ENCODE measurements at places on chromosomes 6 and 20.

GRCh38 chr20:4666001-4666479 is 55.7 kb upstream of the PRND start:
- DNase-seq: no peak

DNA sequence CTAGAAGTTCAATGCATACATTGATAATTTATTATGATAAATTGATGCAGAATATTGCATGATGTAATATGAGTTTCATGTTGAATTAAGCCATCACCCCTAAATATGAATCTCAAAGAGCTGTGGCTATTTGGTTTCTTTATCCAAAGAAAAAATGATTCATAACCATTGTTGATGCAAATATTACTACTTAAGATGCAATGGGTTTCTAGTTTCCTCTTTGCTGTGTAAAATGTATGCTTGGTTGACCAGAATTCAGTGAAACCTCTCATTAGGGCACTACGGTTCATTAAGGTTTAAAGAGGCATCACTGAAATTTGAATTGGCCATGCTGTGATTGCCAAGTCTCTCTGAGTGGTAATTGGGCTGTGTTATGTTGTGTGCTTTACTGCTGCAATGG is 492.5 kb upstream of the FLRT3 start:
- no peak for DNase-seq

- DNase-seq: no peak
Measured at GRCh38 chr6:142240179-142240578, 61.6 kb upstream of the ADGRG6 start.

GRCh38 chr6:82361631-82362030 is 2.0 kb upstream of the TPBG start:
- no peak for DNase-seq

DNA sequence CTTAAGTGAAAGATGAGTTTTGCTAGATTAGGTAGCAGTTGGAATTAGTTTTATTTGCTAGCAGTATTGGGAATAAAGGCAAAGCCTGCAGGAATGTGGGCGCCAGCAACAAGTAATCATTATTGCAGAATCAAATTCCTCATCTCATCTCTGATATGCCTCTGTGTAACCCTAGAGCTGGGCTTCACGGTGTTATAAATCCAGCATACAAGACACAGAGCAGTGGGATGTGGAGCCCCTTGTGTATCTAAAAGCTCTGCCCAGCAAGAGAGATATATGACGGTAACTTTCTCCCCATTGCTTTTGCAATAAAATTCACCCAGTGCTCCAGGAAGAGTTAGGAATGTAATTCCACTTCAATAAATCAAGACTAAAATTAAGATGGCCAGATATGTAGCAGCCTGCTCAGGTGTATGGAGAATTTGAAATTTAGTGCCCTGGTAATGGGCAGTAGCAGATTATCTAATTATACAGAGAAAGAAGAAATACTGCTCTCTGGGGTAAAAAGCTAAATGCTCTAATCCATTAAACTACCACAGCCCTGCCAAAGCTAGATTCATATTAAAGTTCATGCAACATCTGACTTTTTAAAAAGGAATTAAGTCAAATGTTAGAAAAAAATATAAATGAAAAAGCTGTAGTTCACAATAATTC is 5.6 kb upstream of the BLOC1S5 start:
- DNase-seq: no peak

- DNase-seq: no peak
Measured at GRCh38 chr20:12090920-12091319, 173.2 kb downstream of the BTBD3 start.

DNA sequence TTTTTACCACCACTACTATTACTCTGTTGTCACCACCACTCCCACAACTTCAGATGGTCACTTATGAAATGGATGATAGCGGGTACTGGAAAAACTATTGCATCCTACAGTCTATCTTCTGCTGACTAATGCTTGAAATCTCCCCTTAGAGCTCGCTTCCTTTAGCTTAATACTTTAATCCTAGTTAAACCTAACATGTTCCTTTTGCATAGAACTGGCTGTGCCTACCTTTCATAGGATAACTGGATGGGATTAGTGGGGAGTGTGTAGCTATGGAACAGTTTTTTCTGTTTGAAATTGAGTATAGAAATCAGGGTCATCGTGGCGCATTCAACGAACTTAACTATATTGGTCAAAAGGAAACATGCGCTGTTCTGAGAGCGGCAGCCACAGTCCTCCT is 294.7 kb downstream of the FARS2 start:
- no peak for DNase-seq

DNA sequence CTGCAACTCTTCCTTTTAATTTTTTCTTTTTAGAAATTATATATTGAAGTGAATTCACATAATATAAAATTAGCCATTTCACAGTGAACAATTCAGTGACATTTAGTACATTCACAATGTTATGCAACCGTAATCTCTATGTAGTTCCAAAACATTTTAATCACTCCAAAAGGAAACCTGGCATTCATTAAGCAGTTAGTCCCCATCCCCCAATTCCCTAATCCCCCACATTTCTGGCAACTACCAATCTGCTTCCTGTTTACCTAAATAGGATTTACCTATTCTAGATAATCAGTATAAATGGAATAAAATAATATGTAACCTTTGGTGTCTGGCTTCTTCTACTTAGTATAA is 8.5 kb upstream of the DDX27 start:
- DNase-seq: no peak

DNA sequence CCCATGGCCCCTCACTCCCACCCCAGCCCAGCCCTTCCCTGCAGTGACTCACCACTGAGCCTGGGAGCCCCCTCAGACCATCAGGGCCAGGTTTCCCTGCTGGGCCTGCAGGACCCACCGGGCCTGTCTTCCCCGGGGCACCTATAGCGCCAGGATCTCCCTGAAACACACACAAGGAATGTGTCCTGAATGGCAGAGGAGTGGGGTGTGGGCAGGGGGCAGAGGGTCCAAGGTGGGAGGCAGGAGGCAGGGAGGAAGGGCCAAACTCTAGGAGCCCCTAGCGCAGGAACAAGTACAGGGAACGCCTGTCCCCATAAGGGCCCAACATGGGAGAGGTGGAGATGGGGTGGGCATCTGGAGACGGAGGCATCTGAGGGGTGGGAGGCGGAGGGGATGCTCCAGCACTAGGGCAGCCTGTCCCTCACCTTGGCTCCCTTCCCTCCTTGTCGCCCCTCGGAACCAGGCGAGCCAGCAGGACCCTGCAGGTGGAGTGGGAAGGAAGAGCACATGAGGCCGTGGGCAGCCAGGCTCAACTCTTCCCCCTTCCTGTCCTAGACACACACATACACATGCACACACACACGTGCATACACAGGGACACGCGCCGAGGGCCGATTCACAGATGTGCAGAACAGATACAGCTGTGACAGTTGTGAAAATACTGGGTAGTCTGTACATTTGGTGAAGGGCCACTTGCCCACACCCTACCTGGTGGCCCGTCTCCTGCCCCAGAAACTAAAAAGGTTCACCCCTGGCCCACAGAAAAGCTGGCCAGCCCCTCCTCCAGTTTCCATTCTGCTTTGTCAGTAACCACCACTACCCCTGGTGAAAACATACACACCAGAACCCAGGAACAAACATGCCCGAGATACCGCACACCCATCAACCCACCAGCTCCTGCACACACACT is 24.6 kb downstream of the COL11A2 start:
- no peak for DNase-seq

- no peak for DNase-seq
Measured at GRCh38 chr6:21337263-21337662, 256.3 kb upstream of the SOX4 start.

DNA sequence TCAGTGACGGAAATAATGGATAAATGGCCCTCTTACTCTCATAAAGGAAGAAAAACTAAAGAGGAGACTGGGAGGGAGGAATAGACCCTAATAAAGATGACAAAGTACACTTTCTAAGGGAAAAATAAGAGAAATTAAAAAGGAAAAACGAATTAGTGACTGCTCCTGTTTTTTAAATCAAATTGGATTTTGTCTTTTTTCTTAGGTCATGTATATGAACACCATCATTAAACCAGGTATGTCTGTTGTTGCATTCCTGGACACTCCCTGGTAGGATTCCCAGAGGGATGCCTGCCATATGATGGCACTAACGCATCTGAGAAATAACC is 59.4 kb upstream of the BTN3A2 start:
- DNase-seq: no peak

DNA sequence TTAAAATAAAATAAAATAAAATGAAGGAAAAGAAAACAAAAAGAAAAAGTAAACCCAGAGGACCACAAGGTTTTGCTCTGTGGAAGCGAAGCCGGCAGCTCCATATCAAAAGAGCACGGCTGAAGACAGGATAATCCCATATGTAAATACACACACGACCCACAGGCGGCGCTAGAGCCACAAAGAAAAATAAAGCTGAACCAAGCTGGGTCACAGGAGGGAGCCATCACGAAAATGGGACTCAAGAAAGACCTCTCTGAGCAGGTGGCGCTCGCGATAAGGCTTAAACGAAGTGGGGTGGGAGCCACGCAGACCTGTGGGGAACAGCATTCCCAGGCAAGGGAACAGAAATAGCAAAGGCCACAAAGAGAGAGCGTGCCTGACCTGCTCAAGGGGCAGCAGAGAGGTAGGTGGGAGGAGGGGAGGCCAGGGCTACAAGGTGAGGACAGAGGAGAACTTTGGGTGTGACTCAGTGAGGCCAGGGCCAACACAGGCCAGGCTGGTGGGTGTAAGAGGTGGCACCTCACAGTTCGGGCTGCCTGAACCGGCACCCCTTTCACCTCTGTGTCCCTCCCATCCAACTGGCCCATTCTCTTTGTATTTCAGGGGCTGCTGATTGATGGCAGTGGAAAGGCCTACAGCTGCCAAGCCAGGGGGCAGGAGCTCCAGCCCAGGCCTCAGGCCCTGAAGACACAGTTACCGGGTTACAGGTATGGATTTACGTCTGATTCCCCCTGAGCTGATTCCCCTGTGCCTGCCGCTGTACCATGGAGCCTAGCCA is 26.0 kb downstream of the PTGIS start:
- DNase-seq: peak; percentile 56

DNA sequence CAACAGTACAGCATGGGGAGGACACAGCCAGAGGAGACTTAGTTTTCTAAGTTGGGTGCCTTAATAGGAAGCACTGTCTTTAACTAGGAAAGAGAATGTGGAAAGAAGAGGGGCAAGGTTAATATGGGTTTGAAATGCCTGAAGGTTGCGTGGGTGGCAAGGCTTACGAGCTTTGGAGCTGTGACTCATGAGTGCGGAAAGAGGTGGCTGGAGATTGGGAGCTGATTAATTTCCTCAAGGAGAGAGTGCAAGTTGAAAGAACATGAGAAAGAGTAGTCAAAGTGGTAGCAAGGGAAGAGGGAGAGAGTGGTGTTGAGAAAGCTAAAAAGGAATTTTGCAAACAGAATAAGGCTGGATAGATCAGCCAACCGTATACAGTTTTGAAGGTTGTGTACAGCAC is 315.1 kb upstream of the PRND start:
- no peak for DNase-seq

GRCh38 chr6:125224231-125224861 is 70.8 kb downstream of the TPD52L1 start:
- DNase-seq: no peak

DNA sequence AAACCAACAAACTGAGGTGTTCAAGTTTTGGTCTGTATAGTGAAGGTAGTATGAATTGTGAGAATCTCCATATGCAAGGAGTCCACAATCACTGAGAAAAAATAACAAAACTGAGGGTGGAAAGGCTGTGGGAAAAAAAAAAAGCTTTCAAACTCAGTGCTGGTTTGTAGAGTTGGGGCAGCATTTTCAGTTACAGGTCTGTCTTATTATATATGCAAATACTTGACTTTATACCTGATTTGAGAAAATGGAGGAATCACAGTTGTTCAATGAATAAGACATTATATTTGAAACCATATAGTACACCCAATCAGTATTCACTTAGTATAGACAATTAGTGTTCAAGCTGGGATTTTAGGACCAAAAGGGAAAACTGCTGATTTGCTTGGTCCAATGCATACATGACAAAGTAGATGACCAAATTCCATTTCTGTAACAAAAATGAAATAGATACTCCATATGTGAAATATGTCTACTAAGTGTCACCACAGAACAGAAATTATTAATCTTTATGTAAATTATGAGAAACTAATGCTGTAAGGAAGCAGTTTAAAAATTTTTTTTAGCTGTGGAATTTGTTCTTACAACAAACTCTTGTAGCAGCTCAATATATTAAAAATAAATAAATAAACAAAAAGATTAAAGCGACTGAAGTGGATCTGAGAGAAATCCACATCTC is 187.7 kb downstream of the ASCC3 start:
- DNase-seq: no peak

DNA sequence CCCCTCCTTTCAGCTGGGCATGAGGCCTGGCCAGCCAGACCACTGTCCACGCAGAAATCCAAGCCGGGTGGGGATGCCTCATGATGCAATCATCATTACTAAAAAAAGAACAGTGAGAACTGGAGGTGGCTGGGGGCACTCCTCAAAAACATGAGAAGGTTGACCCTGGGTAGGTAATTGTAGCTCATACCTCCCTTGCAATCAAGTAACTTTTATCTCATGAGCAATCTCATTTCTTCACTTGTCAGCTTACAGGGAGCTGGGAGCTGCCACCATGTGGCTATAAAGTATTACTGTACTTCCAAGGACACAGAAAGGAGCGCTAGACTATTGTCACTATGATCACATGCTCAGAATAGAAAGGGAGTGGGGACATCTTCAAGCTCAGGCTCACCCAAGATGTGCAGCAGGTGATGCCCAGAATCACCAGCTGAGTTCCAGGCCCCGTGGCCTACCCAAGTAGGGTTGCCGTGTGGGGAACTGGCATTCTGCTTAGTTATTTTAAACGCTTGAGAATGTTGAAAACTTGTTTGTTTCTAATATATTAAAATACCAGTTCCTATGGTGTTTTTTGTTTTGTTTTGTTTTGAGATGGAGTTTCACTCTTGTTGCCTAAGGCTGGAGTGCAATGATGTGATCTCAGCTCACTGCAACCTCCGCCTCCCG is 3.0 kb upstream of the CDH26 start:
- no peak for DNase-seq

DNA sequence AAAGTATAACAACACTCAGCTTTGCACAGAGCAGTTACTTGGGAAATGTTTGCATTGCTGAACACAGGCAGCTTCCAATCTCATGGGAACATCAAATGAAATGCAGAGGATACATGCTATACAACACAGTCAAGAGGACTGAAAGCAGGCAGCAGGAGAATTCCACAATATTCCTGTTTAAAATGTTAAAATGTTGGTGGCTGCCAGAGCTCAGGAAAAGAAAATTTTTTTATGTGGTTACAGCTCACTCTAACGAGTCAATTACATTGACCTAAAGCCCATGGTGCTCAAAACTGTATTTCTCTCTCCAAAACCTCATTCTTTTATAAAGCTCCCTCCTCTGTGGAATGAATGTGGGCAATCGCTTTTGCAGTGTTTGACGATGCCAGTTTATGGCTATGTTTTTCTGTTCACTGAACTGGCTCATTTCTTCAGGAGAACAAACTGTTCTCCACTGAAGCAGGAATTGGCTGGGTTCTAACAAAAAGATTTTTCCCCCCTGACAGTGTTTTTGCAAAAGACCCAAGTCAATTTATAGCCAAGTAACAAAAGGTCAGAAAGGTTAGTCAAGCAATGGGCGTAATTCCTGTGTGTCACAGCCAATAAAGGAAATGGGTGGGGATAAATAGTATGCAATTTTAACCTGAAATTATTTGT is 69.0 kb downstream of the ZHX3 start:
- DNase-seq: no peak

GRCh38 chr6:31289788-31290187 is 17.9 kb upstream of the HLA-C start:
- DNase-seq: no peak

GRCh38 chr6:166786704-166787293 is 159.7 kb upstream of the RPS6KA2 start:
- DNase-seq: peak; percentile 38

- DNase-seq: no peak
Measured at GRCh38 chr6:45513843-45514242, 136.1 kb upstream of the SUPT3H start.

GRCh38 chr6:105992315-105992961 is 93.7 kb upstream of the PRDM1 start:
- DNase-seq: peak; percentile 36
